Upper lobe of left lung (tissue), 6 donors: ENCODE measurements at places on chromosomes 7 and 10. TPM values are rescaled to one million over a fixed set of nuclear protein-coding genes. Genes with fewer than 3 reads are reported as not detected.

The UPK3BL2 gene
- 16.5 TPM for total RNA-seq

The USP6NL gene
- total RNA-seq = 25.1 TPM

The LIPJ gene
- total RNA-seq = 0.06 TPM

The IFIT1B gene
- 0.59 TPM for total RNA-seq

The EVX1 gene
- not detected for total RNA-seq

The PTPRE gene
- 63.9 TPM for total RNA-seq

The ZNF503 gene
- 25.1 TPM for total RNA-seq
